Activated CD8-positive, alpha-beta memory T cell treated with anti-CD3 and anti-CD28 coated beads for 1 hour (primary cell): ENCODE measurements at places on chromosomes 7 and 10.

- no peak for DNase-seq
These were observed 371.2 kb upstream of the LRRN3 start for GRCh38 chr7:110719741-110720140.

- no peak for DNase-seq
These were observed 797.3 kb downstream of the XPNPEP1 start for GRCh38 chr10:109126016-109126415.

DNA sequence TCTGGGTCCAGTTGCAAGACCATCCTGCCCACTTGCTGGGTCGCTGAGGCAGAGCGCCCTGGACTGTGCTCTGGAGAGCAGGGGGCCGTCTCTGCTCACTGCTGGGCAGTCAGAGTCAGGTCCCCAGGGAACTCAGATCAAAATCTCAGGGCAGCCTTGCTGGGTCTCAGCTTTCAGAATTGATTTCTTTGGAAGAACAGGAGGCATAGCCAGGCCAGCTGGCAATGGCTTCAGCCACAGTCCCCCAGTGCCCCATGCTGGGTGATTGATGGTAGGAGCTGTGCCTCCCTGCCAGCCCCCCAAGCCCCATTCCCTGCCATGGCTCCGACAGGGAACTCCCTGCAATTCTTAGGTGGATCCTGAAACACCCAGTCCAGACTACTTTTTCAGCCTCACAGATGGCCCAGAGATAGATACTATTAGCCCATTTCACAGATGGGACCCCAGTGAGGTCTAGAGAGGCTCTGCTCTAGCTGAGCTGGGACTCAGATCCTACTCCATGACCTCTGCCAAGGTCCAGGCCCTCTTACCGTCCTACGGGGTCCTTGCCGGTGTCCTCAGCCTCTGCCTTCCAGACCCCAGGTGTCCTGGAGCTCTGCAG lies 467 bp downstream of the MMRN2 start:
- DNase-seq: no peak

- no peak for DNase-seq
These were observed 29.4 kb upstream of the CACNA2D1 start for GRCh38 chr7:82472966-82473365.

GRCh38 chr7:122847871-122848473 lies 38.3 kb downstream of the CADPS2 start:
- no peak for DNase-seq

DNA sequence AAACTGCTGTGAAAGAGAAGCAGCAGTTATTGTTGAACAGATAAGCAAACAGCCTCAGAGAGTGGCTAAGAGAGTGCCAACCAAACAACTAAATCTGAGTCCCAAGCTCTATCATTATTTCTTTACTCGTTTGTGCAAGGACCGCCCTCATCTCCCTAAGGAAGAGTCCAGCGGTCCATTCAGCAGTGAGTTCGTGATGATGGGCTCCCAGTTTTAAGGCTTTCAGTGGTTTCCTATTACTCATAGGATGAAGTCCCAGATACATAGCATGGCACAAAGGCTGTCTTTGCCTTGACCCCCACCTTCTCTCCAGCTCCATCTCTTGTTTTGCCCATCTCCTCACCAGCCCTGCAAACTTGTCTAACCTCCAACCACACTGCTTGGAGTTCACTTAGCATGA lies 24.3 kb upstream of the PDE1C start:
- no peak for DNase-seq

DNA sequence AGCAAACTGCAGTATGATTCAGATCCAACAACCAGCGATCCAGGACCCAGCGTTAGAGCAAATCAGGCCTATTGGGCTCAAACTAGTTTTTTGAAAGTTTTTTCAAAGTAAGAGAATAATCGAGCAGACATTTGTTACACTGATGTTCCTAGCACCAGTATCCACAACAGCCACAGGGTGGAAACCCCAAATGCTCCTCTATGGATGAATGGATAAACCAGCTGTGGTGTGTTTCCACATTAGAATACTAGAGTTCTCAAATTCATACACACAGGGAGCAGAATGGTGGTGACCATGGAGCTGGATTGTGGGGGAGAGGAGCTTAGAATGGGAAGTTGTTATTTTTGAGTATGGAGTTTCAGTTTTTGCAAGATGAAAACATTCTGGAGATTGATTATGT lies 60.7 kb downstream of the PDIA4 start:
- no peak for DNase-seq

GRCh38 chr10:115851695-115852094 lies 421.3 kb downstream of the GFRA1 start:
- no peak for DNase-seq

DNA sequence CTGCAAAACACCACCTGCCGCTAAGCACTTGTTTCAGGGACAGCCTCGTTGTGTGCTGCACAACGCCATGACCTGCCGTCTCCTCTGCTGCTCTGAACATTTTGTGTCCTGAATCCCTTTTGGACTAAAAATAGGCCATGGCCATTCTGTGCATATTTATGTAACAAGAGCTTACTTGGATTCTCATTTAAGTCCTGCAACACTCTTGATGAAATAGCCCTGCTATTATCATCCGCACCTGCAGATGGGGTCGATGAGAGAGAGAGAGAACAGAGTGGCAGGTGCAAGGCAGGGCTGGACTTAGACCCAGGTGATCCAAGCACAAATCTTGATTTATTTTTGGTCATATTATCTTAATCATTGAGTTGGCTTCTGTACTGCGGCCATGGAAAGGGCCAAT lies 121.2 kb upstream of the PRKCQ start:
- DNase-seq: no peak

DNA sequence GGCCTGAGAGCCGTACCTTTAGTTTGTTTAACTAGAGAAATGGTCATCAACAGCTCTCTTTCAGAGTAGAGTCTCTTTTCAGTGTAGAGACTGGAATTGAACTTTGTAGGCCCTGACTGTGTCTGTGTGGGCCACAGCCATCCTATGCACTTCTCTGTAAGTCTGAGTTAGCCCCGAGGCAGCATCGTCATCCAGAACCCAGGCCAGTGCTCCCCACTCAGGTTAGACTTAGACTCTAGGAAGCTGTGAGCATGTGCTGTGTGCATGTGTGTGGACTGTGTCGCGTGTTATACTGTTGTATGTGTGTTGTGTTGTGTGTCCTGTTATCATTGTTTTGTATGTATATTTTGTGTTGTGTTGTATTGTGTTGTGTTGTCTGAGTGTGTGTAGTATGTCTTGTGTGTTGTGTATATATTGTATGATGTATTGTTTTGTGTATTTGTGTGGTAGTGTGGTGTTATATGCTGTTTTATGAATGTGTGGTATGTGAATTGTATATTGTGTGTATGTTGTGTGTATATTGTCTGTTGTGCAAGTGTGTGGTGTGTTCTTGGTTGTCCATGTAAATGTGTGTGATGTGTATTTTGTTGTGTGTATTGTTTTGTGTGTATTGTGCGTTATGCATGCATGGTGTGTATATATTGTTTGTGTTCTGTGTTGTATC lies 18.1 kb upstream of the NCAPG2 start:
- DNase-seq: no peak

- peak; percentile 48 for DNase-seq
These were observed 59.2 kb upstream of the MYL10 start for GRCh38 chr7:101688183-101688831.

DNA sequence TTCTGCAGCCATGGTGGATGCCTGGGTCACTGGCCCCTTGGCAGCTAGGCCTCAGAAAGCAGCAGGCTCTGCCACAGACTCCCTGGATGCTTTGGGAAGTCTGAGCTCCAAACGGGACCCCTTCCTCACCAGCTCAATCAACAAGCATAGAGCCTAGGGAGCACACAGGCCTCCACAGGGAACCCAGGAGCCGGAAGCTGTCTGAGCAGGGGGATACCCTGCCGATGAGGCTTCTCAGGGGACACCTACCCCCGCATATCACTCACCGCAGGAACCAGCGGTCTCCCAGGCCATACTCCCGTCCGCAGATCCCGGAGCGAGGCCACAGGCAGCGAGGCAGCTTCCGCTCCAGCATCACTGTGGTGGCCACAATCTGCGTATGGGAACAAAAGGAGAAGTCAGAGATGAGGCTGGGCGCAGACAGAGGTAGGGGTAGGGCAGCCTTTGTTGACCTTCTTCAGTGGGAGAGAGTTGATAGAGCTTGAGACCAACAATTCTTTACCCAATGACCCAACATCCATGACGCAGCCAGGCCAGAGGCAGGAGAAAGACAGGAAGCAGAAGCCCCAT lies 13.4 kb downstream of the TRPV6 start:
- no peak for DNase-seq

GRCh38 chr7:119916501-119916900 lies 356.5 kb upstream of the KCND2 start:
- no peak for DNase-seq

DNA sequence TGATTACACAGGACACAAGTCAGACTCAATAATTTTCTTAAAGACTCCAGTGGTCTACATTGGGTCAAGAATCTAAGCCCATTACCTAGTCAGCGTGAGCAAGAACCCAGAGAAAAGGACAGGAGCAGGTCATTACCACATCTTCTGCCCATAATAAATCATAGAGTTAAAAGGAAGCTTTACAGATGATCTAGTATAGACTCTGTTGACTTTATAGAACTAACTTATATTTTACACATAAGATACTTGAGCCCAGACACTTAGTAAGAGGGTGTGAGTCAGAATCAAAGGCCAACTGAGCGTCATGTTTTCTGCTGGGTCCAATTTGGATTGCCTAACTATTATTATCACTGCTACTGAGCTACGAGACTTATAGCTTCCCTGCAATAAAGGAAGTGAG lies 206.1 kb upstream of the NPSR1 start:
- DNase-seq: no peak

GRCh38 chr7:10483671-10484070 lies 490.0 kb upstream of the PHF14 start:
- no peak for DNase-seq

DNA sequence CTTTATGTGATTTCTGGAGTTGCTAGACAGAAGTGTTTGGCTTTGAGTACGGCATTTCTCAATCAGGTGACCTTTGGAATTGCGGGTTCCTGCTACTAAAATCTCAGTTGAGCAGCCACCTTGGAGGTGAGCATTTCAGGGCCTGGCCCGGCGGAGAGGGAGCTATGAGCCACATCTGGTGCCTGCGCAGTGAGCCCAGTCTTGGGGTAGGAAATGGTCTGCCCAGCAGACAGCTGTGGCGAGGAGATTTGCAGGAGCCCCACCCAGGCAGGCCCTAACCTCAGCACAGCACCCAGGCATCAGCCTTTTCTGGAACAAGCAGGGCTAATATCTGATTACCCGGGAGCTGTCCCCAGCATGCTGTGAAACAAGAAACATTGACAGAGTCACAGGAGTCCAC lies 547.9 kb upstream of the FOXK1 start:
- DNase-seq: no peak

DNA sequence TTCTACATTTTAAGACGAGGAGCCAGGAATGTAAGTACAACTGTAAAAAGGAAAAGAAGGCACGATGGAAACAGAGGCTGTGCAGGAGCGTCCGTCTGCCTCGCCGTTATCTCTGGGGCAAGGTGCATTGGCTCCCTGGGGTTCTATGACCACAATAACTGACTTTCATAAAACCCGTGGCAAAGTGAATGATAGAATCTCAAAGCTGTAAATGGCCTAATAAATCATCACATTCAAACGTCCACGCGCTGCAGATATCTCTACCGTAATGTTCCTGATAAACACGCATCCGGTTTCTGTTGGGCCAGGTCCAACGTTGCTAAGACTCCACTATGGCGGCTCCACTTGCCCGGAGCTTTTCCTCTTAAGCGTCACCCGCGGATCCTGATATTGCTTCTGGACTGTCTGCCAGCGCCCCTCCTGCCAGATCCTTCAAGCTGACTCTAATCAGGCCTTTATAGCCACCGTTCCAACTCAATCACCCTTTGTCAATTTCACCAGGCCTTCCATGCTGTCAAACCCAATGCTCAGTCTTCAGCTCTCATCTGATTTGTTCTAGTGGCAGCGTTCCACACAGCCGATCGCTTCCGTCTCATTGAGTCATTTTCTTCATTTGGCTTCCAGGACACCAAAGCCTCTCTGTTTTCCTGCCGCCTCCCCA lies 265.6 kb upstream of the FOXK1 start:
- DNase-seq: no peak

GRCh38 chr7:113256883-113257531 lies 138.7 kb upstream of the SMIM30 start:
- DNase-seq: no peak

- DNase-seq: no peak
These were observed 5.5 kb downstream of the ZNF775 start for GRCh38 chr7:150384406-150385301.

DNA sequence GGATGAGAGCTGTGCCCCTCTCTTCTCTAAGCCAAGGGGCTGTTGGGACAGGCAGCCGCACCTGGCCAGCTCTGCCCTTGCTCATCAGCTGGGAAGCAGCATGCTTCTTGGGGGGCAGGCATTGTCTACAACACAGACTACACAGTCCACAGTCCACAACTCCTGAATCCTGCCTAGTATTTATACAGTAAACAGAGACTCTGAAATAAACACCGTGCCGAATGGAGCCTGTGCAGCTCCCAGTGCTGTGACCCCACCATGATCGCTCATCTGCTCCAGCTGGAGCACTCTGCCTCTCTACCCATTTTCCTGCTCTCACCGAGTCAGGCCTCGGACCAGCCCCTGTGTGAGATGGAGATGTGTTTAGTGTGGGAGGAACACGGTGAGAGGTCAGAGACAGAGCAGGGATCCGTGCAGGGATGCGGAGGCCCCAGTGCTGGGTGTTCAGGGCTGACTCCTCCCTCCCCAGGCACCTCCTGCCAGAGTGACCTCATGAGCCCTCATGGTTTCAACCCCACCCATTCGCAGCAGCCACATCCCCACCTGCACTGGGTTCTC lies 608.0 kb downstream of the DNAJB6 start:
- DNase-seq: no peak

GRCh38 chr10:35875016-35875676 lies 233.1 kb upstream of the FZD8 start:
- DNase-seq: no peak

GRCh38 chr10:44865289-44865671 lies 45.9 kb upstream of the TMEM72 start:
- no peak for DNase-seq
